Heart right ventricle (tissue), 16 donors: ENCODE measurements at places on chromosomes 6 and 20.

DNA sequence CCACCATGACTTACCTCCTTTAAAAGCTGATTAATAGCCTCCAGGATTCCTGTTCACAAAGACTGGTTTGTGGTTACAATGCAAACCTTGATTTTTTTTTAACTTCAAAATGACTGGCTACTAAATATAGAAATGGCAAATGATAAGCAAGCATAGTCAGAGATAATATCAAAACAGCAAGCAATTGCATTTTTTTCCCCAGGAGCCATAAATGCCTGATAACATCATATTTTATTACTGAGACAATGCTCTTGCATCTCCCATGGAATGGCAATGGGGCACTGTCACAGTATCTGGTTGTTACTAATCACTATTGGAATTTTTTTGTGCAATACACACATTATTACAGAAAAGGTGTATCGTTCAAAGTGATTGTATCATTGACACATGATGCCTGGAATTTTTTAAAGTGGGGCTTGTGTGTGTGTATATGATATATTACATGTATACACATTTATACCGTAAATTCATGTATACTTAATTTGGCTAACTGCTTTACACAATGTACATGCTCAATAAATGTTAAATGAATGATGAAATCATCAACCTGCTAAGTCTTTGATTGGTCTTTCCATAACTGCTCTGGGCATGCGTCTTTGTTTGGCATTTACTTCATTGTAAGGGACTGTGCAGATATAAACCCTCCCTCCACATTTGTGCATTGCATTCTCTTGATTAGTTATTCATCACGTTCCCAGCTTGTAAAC lies 980 bp upstream of the SALL4 start:
- DNase-seq: no peak

GRCh38 chr6:22670605-22671004 lies 101.2 kb downstream of the HDGFL1 start:
- DNase-seq: no peak

DNA sequence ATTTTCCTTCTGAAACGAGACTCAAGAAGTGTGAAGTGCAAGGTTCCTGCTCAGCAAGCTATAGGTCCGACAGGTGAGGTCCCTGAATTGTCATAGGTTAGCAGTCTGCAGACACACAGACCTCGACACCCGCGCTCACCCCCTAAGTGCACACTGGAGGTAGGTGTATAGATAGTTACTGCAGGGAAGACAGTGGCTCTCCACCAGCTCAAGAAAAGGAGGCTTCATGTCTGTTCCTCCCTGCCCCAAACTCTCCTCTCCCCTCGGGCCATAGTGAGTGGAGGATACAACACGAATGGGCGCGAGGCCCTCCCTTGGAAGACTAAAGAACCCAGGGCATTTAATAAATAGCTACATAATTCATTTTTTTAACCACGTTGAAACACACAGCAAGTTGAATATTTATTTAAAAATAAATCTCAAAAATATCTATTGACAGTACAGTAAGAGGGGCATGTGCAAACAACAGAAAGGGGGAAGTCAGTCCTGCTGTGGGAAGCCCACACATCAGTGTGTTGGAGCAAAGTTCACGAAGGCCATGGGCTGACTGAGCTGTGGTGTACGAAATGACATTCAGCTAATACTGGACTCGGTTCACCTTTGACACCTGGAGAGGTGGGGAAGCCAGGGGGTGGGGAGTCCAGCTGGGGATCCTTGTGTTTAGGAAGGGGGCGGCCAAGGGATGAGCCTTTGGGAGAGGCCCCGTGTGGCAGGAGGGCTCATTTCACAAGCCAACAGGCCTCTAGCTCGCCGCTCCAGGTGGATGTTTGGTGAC lies 10.7 kb downstream of the SPATA2 start:
- DNase-seq: no peak

DNA sequence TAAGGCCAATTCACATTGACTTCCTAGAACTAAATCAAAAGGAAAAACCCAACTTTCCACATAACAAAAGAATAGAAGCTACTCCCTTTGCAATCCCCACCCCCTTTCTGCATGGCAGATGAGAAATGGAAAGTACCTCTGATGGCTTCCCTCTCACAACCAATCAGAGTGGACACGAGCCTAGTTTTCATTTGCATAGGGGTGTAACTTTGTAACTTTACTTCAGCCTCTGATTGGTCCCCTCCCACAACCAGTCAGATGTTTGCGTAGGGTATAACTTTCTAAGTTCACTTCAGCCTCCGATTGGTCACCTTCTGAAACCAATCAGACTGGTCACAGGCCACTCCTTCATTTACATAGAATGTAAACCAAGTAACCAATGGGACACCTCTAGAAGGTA lies 328.5 kb downstream of the CDH26 start:
- no peak for DNase-seq

- DNase-seq: no peak
Observed at GRCh38 chr6:140487586-140487985, 1113.1 kb upstream of the CITED2 start.

DNA sequence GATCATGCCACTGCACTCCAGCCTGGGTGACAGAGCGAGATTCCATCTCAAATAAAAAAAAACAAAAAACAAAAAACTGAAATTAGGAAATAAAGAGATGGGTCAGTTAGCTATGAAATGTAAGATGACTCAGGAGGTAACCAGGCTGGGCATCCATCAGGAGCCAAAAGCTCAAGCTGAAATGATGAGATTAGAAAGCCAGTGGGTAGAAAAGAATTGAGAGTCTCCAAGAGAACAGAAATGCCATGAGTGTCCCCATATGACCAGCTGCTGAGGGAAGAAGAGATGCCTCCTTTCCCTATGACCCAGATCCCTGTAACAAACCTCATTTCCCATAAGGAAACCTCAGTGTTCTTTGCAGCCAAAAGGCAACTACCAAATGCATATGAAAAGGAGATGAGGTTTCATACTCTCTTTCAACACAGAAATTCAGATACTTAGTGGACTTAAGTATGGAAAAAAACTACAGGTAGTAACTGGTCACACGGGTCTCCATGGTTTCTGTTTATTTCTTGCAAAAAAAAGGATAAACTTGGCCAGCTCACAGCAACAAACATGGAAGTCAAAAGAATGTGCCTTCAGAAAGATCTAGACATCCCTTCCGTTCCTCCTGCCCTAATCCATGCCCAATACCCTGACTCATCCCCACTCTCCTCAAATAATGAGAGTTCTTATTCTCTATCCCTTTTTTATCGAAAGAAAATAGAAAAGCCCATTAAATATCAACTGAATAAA lies 8.1 kb downstream of the ARHGAP18 start:
- no peak for DNase-seq

DNA sequence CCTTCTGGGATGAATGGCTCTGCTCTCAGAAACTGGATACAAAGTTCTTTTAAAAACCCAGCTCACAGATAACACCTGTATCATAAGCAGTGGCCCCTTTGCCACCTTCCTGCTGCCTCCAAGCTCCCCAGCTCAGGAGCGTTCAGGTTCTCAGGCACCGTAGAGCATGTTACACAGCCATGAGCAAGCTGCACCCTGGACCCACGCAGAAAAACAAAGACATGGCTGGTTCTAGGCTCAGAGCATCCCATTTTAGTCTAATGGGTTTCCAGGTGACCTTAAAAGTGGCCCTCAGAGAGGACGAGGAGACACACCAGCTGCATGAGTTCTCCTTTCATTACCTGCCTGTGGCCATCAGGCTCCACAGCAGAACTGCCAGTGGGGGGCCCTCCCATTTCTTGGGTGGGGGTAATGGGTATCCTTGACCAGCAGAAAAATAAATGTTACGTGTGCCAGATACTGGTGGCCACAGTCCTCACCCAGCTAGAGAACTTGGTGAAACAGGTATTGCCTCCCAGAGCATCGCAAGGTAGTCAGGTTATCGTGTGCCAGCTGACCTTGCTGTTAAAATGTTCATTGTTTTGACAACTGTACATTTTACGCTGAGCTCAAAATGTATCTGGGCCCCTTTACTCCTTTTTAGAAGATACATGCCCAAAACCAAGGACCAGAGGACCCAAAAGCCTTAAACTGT lies 7.5 kb downstream of the PSMA7 start:
- no peak for DNase-seq

DNA sequence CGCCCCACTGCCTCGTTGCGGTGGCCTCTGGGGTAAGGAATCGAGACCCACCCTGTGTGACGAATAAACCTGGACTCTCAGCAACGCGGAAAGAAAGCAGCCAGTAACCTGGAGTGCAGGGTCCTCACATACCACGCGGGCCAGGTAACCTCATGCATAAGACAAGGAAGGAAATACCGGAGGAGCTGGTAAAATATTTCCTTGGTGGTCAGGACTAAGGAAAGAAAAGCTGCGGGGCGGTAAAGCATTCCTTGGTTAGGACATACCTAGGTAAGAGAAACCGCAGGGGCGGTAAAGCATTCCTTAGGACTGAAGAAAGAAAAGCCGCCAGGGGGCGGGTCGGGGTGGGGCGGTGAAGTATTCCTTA lies 80.7 kb downstream of the SYTL3 start:
- no peak for DNase-seq

DNA sequence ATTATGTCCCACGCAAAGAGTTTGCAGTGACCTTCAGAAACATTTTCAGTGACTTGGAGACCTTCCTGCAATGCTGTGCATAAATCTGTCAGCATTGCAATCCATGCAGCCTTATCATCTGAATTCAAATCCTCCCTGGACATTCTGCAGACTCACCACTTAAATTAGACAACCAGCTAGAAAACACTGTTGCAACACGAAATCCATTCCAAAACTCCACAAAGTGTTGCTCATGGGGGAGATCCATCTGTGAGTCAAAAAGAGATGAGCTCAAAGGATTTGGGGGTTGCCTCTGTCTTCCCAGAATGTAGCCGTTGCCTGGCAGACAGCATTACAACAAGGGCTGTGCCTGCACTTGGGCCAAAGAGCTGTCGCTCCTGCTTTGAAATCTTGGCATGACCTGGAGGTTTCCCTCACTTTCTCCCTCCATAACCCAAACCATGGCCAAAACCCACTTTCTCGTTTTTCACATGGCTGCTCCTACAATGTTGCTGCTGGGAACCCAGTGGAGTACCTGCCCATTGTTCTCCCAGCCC lies 163.5 kb upstream of the CDYL start:
- peak; percentile 24 for DNase-seq

DNA sequence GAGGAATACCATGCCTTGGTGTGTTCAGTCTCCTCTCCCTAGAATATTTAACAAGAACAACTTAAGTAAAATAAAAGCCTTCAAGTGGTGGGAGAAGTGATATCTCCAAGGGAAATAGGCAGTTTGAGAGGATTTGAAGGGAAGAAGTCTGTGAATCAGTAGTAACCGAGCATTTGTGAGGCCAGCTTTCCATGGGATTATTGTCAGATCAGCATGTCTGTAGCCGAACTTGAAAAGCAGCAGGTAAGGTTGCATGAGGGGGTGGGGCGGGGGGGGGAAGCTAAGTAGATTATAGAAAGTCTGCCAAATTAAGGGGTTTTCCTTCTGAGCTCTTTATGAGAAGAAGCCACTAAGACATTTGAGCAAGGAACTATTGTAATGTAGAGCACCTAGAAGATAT lies 92.6 kb downstream of the GRIK2 start:
- no peak for DNase-seq

GRCh38 chr20:8127553-8128255 lies 4.4 kb upstream of the PLCB1 start:
- no peak for DNase-seq

GRCh38 chr6:159378411-159379328 lies 209.5 kb downstream of the FNDC1 start:
- no peak for DNase-seq

DNA sequence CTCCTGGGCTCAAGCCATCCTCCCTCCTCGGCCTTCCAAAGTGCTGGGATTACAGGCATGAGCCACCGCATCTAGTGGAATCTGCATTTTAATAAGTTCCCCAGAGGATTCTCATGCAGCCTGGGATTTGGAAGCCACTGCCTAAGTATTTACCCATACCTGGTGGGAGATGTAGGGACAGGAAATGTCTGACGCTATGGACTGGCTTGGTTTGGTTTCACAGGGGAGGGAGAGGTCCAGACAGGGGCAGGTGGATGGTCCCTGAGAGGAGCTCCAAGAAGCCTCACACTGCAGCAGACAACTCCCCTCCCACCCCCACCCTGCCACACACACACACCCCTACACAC lies 4.4 kb downstream of the VSTM2L start:
- no peak for DNase-seq

GRCh38 chr6:18269253-18269652 lies 4.9 kb upstream of the DEK start:
- DNase-seq: no peak

DNA sequence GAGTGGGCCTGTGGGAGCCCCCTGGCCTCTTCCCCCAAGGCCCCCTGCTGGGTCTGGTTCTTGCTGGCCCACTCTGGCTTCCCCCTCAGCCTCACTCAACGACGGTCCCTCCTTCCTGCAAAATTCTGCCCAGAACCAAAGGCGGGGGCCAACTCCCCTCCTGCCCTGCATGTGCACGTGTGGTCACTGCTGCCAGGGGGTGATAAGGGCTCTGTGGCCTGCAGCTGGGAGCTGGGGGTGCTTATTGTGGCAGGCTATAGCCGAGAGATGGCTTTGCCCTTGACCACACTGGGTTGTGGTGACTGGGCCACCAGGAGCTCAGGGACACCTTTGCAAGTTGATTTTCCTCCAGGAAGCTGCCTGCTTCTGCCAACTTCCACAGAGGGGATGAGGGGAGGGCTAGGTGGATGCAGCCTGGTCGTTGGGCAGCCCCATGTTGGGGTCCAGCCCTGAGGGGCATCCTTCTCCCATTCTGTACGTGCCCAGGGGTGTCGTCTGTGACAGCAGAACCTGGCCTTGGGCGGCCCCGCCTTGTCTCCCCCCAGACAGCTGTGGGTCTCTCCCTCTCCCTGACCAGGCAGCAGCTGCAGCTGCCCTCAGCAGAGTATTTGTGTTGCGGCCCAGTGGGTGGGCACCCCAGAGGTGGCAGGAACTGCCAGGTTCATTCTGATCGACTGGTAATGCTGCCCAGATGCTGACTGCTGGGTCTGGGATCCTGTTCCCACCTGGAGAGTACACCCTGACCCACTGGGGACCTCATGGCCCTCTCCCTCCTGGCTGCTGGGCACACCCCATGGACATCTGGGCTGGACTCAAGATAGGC lies 5.6 kb downstream of the TCEA2 start:
- DNase-seq: no peak

DNA sequence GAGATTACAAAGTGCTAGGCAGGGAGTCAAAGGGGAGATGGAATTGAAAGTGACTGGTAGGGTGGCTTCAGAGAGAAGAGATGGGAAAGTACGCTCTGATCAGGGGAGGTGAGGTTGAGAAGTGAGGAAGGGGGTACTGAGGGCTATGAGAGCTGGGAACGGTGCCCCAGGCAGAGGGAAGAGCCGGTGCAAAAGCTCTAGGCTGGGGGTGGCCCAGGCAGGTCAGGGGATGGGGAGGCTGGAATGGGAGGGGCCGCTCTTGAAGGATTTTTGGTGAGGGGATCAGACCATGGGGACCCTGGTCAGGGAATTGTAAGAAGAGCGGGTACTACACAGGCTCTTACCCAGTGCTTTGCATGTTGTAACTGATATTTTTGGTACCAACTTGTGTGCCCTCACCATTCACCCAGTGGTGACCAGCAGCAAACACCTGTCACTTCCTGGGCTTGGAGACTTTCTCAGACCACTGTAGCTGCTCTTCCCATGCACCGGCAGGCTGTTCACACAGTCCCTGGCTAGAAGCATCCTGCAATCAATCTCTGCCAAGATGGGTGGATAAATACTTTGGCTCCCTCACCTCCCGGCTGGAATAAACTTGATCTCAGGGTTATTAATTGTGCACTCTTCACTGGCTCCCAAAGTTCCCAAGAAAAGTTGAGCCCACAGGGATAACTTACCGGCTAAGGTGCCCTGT lies 24.0 kb downstream of the PCK1 start:
- no peak for DNase-seq
